CD4-positive, alpha-beta T cell treated with Interleukin-6 for 4 hours (primary cell): ENCODE measurements at places on chromosomes 5 and 9.

DNA sequence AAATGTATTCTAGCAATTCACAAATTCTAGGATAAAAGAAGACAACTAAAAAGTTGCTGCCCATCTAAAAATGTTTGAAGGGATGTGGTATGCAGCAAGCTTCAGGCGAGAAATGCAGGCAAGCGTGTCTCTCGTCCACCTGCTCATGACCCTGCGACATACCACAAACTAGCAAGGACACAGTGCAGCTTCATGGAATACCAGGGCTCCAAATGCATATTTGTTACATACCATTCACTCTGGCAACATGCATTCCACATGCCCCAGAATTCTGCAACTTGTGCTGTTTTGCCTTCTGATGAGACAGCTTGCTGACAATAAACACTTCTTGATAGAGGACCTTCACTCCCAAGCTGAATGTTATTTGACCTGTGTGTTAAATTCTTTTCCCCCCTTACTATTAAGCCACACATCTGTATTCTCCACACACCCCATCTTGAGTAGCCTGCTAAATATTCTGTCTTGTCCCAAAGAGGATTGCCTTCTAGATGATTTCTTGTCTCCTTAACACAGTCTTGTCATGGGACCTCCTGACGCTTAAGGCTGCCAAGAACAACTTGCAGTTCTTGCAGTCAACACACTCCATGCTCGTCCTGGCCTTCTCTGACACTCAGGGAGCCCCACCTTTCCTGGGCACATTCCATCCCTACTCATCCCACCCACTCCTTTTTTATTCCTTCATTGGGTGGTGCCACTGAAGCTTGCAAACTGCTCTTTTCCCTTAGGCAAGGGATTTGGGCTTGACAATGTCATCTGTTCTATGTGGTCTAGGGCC is 340.5 kb downstream of the PIK3R1 start:
- no peak for DNase-seq

GRCh38 chr9:83071626-83072025 is 8.7 kb upstream of the RASEF start:
- no peak for DNase-seq

DNA sequence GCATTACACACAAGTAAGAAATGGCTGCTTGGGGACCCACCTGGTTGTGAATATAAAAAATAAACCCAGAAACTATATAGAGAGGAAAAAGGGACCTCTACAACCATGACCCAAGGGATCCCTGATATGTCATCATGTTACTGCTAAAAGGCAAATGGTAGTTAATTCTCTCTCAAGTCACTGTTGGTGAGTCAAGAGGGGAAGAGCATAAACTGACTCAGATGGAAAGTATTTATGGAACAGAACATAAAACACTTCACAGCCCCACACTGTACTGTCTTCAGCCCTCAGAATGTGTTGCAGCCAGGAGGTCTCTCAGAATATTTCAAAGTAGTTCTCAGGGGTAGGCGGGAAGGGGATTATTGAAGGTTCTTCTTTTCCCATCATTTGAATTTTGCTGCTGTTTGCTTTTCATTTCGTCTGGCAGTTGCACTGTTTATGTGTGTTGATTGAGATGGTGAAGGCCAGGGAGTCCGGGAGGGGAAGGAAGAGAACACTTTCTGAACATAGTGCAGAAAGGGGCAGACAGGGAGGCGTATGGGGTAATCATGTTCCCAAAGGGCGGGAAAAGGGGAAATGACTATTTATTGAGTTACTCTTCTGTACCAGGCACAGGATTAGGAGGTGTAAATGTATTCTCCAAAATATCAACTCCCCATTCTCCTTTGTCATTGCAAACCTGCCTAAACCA is 85.5 kb downstream of the TEK start:
- DNase-seq = no peak

DNA sequence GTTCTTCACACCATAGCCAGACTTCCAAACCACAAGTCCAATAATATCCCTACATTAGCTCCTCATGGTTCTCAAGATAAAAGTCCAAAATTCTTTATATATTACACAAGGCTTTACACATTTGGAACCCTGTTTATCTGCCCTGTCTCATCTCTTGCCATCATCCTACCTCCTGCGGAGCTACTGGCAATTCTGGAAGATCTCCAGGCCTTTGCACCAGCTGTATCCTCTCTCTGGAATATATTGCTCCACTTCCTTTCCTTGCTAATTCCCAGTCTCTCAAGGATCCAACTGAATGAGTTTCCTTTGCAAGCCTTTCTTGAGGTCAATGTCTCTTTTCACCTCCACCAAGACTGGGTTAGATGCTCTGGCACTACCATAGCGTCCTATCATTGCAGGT is 41.3 kb upstream of the MIER3 start:
- no peak for DNase-seq

GRCh38 chr5:111747337-111747736 is 9.7 kb downstream of the NREP start:
- DNase-seq = no peak

GRCh38 chr9:90059436-90059835 is 454.6 kb downstream of the GADD45G start:
- no peak for DNase-seq

DNA sequence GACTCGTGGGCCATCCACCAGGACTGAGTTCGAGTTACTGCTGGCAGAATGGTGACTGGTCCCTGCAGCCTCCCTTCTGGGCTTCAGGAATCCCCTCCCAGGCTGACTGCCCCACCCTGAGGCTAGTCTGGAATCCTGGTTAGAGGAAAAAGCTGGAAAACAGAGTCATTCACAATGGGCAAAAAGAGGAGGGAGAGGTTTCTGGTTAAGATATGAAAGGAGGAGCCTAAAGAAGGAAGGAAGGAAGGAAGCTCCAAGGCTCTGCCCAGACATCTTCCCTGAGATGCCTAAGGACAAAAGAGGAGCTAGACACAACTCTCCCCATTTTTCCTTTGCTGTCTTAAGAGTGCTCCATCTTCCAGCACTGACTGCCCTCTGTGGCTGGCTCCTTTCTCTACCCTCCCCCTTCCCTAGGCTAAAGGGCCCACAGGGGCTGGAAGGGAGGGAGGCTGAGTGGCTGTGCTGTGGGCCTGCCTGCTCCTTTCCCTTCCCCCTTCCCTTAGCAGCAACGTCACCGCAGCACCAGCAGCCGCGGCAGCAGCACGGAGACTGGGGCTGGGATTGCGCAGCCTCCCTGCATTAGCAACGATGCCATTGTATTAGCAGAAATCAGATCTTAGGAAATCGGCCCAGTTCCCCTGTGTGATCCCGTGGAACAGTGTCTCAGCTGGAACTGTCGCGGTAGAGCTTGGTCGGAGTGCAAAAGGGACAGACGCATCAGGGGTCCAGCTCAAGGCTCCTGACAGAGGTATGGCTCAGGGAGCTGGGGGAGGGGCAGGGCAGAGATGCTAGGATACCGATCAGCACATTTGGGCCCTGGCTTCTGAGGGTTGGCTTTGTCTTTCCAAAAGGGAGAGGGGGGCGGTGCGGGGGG is 48.7 kb downstream of the RUSC2 start:
- DNase-seq = no peak

GRCh38 chr5:74051076-74051475 is 425.1 kb downstream of the ARHGEF28 start:
- no peak for DNase-seq

DNA sequence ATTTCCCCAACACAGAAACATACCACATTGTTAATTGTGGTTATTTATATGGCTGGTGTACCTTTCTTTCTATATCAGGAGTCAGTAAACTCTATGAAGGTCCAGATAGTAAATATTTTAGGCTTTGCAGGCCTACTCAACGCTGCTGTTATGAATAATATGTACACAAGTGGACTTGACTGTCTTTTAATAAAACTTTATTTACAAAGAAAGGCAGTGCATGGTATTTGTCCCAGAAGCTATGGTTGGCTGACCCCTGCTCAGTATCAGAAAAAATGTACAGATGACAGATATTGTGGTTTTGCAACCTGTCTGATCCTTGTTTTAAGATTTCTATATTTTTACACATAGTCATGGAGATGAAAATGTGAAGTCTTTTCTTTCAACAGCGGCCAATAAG is 5.7 kb downstream of the MTRR start:
- no peak for DNase-seq

DNA sequence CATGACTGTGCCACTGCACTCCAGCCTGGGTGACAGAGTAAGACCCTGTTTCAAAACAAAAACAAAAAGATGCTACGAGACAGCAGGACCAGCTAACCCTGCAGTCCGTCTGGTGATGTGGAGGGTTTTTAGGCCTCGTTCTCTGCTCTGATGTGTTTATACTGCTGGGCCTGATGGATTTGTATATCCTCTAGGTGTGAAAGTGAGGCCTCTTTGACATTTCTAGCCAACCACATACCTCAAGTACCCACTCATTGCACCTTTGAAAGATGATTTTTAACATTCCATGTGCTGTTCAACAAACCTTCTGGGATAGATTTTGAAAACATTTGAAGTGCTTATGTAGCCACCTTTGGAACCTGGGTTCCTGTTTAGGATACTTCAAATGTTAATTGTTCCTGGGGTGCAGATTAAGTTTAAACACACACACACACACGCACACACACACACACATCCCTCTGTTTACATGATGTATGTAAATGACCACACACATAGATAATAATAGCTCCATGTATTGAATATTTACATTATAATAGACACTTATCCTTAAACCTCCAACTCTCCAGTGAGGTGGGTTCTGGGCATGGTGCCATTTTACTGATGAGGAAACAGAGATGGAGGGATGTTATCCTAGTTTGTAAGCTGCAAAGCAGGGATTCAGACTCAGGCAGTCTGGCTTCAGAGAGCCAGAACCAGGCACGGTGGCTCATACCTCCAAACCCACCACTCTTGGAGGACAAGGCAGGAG is 48.8 kb upstream of the GOLPH3 start:
- no peak for DNase-seq

DNA sequence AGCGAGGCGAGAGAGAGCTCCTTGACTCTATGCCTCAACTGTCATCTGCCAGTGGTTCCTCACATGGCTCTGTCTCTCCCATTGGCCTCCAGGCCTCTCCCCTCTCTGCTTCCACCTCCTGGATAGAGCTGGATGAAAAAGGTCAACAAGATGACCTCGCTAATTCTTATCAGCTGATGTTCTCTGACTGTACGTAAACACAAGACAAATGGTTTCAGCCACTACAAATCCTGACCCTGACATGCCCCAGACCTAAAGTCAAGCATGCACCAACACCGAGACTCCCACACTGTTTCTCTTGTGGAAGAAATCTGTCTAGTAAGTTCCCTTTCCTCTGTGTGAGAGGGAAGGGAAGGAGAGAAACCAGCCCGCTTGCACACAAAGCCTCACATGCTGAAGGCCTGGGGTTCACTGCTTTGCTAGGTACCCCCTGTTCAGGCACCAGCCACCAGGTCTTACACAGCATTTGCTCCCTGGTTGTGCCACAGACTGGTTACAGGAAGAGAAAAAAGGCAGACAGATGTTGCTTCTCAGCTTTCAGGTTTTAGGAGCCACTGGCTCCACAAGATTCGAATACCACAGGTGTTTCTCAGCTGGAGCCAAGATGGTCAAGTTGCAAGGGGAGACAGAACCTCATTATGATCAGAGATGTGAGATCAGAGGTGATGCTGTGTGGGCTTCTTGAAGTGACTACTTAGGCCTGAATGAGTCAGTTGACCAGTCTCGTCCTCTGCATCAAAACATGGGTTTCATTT is 592.5 kb downstream of the CCDC171 start:
- DNase-seq = no peak
